ENCODE measurements at places on chromosomes 5 and 9. TPM values are rescaled to one million over a fixed set of nuclear protein-coding genes. Genes with fewer than 3 reads are reported as not detected.

Gene SLC12A2
- 24.5 TPM for total RNA-seq

Gene ABCA1
- total RNA-seq: 33.9 TPM

Gene SMIM23
- not detected for total RNA-seq

Gene QRFP
- total RNA-seq: not detected

Gene IFNK
- total RNA-seq: not detected
